Activated naive CD4-positive, alpha-beta T cell treated with anti-CD3 and anti-CD28 coated beads for 36 hours (primary cell): ENCODE measurements at places on chromosomes 12 and 14. TPM values are rescaled to one million over a fixed set of nuclear protein-coding genes. Genes with fewer than 3 reads are reported as not detected.

DNA sequence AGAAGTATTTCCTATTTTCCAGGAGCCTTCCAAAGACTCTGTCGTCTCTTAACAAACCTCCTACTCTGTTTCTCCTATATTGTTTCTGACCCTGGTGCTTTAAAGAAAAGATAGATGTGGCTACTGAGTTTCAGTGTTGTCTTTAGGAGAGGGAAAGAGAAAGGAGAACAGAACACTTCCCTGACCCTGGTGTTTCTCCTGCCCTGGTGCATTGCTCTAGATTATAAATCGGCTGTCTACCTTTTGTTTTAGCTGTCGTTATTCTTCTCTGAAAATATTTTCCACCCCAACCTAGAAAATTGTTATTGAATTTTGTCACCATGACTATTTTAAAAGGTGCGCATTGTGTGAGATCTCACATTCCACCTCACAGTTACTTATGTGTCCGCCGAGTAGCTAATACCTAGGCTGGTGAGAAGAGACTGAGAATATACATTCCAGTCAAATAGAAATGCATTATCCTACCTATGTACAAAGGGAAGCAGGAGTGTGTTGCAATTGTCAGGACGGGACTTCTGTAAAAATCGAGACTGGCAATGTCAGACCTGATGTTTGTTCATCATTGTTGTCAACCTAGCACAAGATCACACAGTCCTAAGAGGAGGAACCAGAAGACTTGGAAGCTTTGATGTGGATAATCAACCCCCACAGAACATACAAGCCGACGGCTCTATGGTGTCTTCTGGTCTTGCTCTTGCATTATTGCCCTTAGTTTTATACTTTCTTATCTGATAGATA is 108.7 kb upstream of the SLC38A4 start:
- no peak overlapping the region for H3K27ac ChIP-seq
- H3K27me3 ChIP-seq, result peaks cover 8% of the 10 kb centered on the region
- no peak overlapping the region for H3K4me3 ChIP-seq

GALNT8 gene
- total RNA-seq, result 0.42 TPM

DNA sequence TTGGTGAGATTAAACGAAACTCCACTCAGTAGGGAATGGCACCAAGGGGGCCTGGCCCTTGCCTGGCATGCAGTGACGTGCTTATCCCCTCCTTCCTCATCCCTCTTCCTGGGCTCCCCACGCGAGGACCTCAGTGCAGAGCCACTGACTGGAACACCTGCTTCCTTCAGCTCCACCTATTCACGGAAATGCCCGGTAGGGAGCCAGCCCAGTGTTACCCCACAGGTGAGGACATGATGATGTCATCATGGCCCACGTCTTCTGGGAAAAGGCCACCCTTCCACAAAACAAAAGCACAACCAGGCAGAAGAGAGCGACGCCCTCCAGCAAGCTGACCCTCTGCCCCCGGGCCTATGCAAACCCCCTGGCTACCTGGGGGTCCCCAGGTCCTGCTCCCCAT is 42.1 kb downstream of the CCDC85C start:
- H3K4me1 ChIP-seq, result no peaks in the 10 kb centered on the region
- H3K27ac ChIP-seq, result no peak overlapping the region
- DNase-seq, result no peak
- H3K4me3 ChIP-seq, result no peak overlapping the region
- H3K36me3 ChIP-seq, result peaks cover 2% of the 10 kb centered on the region
- no peaks in the 10 kb centered on the region for H3K27me3 ChIP-seq

DNA sequence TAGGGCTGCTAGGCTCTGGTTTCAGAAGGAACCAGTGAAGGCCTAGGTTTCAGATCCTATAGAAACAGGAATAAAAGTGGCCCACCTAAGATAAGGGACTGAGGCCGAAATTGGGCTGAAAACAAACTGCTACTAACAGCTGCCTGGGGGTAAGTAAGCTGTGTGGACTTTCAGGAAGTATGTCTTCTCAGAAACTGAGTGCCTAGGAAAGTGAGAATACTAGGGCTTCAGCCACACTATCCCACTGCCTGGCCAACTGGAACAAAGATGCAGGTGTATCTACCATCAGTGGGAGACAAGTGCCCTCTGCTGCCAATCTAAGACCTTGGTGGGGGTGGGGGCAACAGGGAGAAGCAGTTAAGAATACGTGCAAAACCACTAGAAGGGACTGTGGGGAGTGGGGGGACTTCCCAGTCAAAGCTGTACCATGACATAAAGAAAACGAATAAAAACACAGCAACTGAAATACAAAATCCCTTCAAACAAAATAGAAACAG is 82.5 kb downstream of the MED13L start:
- H3K36me3 ChIP-seq, result peaks cover 1% of the 10 kb centered on the region
- peaks cover 53% of the 10 kb centered on the region for H3K4me1 ChIP-seq
- no peak overlapping the region for H3K4me3 ChIP-seq
- no peak overlapping the region for H3K27ac ChIP-seq

GRCh38 chr12:42692749-42693148 is 103.2 kb upstream of the PRICKLE1 start:
- no peak overlapping the region for H3K4me3 ChIP-seq
- H3K36me3 ChIP-seq, result no peaks in the 10 kb centered on the region
- H3K27ac ChIP-seq, result no peak overlapping the region
- no peaks in the 10 kb centered on the region for H3K27me3 ChIP-seq

EFCAB11 gene
- total RNA-seq, result 9.5 TPM

DNA sequence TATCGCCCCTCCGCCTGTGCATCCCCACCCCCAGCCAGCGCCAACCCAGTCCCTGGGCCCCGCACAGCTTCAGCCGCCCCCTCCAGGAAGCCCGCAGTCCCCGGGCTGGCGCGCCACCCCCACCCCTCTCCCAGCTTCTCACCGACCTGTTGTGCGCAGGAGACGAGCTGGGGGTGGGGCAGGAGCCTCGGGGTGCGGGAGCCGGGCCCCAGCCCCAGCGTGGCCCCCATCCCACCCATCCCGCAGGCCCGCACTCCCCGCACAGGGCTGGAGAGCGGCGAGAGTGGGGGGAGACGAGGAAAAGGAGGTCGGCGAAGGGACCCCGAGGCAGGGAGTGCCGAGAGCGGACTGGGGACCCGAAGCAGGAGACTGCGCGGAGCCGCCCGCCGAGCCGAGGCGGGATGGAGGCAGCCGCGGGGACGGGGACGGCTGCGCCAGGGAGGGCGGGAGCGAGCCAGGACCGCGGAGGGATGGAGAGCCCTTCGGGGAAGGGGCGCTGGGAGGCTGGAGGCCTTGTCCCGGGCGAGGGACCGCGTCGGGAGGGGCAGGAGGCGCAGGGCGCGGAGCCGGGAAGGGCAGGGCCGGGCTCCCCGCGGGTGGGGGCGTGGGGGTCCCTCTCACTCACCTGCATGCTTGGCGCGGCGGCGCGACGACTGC is 498 bp downstream of the PIANP start:
- H3K4me1 ChIP-seq, result peaks cover 8% of the 10 kb centered on the region
- peaks cover 41% of the 10 kb centered on the region for H3K27me3 ChIP-seq
- peak overlapping the region; percentile 56 for H3K4me3 ChIP-seq
- no peak overlapping the region for H3K27ac ChIP-seq

- H3K27ac ChIP-seq, result no peak overlapping the region
- no peak for DNase-seq
- H3K4me1 ChIP-seq, result no peaks in the 10 kb centered on the region
- no peaks in the 10 kb centered on the region for H3K27me3 ChIP-seq
- no peaks in the 10 kb centered on the region for H3K36me3 ChIP-seq
- no peak overlapping the region for H3K4me3 ChIP-seq
Measured at GRCh38 chr12:108980831-108981618, 39.8 kb downstream of the SVOP start.

C12orf54 gene
- not detected for total RNA-seq

DNA sequence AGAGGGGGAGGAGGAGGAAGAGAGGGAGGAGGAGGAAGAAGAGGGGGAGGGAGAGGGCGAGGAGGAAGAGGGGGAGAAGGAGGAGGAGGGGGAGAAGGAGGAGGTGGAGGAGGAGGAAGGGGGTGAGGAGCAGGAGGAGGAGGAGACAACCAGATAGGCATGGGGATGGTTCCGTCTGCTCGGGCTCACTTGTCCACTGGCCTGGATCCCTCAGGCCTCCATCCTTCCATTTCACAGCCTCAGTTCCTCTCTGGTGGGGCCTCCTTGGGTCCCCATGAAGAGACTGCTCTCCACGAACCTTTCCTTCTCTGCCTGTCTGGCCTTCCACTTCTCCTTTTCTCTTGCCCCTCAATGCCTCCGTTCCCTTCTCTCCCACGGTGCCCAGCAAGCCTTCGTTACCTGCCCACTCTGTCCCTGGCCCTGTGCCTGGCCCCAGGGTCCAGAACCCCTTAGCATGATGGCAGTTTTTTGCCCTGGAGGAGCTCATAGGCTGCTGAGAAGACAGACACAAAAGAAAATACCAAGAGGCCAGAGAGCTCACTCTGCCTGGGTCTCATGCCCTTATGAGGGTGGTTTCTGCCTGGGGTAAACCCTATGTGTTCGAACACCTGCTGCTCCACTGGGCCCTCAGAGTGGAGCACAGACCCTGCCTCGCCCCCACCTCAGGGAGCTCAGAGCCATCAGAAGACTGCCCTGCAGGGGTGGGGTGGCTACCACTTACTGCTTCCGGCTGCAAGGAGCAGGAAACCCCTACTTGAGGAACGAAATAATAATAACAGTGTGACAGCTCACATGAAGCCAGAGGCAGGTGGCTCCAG is 11.7 kb upstream of the CACNA2D4 start:
- no peak overlapping the region for H3K27ac ChIP-seq
- peaks cover 4% of the 10 kb centered on the region for H3K4me1 ChIP-seq
- DNase-seq, result no peak
